ENCODE measurements at places on chromosomes 11 and 22.

DNA sequence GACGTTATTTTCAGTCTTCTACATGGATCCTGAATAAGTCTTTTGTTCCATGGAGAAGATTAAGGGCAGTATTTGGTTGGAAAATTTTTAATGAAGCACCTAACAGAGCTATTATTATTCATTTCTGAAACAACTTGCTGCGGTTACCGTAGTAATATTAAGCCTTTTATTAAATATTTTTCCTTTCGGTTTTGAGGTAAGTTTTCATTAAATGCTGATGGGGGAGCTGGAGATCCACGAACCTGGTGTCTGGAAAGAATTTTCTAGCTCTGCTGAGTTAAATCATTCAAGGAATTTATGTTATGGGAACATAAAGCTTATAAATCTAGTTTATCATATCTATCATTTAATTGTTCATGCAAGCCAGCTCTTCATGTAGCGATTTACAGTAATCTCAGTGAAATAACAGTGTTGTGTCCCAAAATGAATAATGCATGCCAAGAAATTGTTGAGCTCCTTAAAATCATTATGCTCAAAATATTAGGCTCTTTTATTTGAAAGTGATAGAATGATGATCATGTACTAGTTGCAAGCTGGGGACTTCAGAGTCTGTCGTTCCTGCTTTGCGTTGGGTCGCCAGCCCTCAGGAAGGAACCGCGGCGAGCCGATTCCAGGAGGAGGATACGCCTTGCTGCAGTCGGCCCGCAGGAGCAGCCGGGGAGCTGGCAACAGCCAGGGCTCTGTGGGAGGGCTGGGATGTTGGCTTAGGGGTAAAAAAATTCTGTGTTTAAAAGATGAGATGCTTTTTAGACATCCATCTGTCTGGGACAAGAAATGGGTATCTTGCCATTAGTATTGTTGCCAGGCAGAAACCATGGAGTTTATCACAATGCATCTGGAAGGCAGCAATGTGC, 83.1 kb downstream of the TBC1D22A start:
- no peak for ATAC-seq

DNA sequence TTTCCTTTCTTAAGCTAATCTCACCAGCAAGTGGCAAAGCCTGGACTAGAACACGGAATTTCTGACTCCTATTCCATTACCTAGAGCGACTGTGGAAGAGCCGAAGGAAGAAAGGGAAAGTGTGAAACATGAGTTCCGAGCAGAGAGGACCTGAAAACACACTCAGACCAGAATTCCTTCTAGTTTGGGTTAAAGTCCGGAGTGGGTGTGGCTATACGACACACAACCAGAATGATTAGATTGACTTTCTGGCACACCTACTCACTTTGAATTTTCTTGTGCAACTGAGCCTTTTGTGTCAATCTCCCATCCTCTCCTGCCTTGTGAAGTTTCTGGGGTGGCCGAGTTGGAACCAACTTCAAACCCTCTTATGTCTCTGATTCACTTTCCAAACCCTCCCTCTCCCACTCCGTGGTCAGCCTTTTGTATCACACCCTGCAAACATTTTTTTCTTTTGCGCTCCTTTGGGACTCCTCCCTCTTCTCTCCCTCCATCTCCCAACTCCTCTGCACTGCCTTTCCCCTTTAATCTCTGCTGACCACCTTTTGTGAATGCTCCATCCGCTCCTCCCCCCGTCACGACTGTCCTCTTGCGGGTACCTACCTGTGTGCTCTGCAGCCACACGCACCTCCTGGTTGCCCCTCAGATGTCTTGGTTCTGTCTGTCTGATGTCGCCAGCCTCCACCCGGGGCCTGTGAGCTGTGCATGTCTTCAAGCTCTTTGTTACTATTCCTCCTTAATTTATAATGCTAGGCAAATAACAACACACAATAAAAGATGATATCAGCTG, 86.3 kb upstream of the BLID start:
- ATAC-seq: no peak

GRCh38 chr11:119432484-119433357, 9.7 kb upstream of the THY1 start:
- no peak for ATAC-seq

GRCh38 chr11:9625162-9625561, 38.7 kb upstream of the SWAP70 start:
- no peak for ATAC-seq

DNA sequence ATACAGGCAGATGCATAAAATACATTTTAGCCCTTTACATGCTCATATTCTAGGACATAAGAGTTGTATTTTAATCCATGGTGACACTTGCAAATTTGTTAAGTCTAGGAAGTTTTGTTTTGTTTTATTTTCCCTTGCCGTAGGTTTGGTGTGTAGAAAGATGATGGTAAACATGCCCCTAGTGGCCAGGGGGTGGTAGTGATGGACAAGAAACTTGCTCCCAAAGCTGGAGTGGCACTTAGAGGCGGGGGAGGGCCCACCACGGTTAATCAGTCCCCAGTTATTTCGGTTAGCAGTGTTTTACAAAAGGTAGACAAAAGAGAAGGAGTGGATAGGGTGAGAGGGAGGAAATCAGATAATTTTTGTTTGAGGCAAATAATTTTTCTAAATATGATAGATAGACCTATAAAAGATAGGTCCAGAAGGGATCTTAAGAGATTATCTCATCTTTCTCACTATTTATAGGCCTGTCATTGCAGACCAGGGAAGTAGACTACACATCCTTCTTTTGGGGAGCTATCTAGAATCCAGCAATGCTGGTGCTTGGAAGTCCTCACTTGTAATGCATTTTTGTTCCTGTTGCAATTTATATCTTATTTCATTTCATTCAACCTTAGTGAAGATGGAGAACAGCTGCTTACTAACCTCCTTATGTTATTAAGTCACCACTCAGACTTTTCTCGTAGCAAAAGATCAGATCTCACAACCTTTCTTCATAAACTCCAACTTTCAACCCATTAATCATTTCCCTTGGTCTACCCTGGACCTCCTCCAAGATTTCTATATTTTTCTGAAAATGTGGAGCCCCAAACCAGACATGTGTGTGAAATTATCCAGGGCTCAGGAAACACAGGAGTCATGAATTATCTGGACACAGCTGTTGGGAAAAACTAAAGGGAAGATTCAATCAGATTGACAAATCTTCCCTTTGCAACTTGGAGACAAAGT, 5.9 kb upstream of the BDNF start:
- no peak for ATAC-seq

- no peak for ATAC-seq
Measured at GRCh38 chr11:14435717-14436512, 63.7 kb downstream of the COPB1 start.

- no peak for ATAC-seq
Measured at GRCh38 chr11:76075716-76076115, 130.6 kb downstream of the WNT11 start.

- no peak for ATAC-seq
Measured at GRCh38 chr11:21069909-21070308, 400.5 kb downstream of the NELL1 start.

DNA sequence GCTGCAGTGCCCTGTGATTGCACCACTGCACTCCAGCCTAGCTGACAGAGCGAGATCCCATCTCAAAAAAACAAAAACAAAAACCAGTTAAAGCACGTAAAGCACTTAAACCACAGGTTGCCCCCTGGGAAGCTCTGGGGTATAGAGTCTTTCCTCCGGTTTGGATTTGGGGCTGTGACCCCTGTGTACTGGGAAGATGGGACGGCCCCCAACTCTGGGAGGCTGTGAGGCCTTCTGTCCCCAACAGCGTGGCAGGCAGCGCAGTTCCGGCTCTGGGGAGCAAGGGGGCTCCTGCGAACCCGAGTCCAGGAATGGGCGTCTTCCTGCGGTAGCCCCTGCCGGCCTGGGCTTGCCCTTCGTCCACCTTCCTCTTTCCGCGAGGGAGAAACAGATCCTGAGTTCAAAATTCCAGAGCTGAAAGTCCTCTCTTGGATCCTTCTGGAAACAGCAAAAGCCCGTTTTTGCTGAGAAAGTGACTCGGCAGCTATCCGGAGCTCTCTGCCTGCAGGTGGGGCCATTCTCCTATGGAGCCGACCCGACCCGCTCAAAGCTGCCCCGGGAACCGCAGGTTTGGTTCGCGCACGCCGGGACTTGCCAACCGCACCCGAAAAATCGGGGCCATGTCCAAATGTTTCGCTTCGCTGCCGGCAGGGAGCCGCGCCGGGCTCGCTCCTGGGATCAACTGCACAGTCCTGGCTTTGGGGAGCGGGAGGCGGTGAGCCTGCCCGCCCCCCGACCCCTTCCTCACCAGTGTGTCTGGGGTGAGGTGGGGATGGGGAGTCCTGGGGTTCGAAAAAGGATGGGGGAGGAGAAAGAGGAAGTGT, 36.3 kb upstream of the POLA2 start:
- ATAC-seq: peak; percentile 85

- ATAC-seq: no peak
Measured at GRCh38 chr11:134592391-134592990, 180.4 kb upstream of the B3GAT1 start.

DNA sequence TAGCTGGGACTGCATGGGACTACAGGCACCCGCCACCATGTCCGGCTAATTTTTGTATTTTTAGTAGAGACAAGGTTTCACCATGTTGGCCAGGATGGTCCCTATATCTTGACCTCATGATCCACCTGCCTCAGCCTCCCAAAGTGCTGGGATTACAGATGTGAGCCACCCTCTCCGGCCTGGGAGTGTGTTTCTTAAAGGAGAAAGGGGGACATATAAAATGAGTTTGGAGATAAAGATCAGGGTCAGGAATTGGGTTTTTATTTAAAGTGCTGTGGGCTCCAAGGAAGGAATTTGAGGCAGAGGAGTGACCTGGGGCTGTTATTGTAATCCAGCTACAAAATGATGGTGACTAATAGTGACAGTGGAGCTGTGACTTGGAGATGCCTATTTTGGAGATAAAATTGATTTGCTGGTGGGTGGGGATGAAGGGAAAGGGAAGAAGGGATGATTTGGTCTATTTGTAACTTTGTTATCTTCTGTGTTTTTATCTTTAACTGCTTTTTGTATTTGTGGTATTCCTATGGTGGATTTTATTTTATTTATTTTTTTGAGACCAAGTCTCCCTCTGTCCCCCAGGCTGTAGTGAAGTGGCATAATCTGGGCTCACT, 5.0 kb downstream of the CRKL start:
- ATAC-seq: no peak

DNA sequence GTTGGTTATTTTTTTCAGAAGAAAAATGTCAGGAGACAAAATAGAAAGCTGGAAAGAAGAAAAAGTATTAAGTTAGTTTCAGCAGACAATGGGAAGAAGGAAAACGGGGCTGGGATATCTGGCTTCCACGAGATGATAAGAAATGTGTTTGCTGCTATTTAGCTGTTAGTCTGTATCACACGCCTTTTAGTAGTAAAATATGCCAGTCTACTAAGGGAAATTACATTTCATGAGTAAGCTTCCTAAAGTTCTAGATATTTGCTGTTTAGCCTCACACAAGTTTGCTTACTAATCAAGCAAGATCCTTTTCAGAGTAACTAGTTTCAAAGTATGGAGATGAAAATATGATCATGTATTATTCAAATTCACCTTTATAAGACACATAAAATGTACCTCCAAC, 1.5 kb downstream of the OR51B4 start:
- no peak for ATAC-seq

GRCh38 chr11:118620529-118621070, 13.2 kb downstream of the PHLDB1 start:
- no peak for ATAC-seq

DNA sequence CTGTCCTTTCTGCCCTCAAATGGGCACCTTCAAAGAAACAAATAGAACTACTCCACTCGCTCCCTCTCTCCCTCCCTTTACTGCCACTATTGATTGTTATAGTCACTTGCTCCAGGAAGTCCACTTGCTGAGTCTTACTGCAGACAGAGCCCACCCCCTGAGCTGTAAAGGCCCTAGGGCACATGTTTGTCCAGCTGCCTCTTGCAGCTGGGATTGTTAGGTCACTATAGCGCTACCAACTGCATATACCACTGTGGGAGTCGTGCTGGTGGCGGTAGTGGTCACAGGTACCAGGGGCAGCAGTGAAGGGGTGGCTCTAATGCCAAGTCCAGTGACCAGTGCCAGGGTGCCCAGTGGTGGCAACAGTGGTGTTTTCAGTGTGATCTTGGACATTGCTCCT, 4.4 kb upstream of the SREBF2 start:
- ATAC-seq: no peak

DNA sequence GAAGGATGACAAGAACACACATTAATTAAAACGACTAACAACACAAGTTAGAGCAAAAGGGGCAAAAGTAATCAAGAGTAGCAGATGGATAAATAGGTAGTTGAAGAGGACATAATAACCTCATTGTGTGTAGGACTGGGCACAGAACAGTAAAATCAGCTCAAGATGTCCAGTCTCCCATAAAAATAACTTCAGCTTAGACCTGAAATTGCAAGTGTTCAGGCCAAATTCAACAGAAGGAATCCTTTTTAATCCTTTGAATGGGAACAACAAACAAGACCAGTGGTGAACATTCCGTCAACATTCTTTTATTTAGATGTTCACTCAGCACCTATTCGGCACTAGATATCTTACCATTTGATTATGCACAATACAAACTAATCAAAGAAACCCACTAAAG, 4.4 kb downstream of the MTMR2 start:
- ATAC-seq: no peak

DNA sequence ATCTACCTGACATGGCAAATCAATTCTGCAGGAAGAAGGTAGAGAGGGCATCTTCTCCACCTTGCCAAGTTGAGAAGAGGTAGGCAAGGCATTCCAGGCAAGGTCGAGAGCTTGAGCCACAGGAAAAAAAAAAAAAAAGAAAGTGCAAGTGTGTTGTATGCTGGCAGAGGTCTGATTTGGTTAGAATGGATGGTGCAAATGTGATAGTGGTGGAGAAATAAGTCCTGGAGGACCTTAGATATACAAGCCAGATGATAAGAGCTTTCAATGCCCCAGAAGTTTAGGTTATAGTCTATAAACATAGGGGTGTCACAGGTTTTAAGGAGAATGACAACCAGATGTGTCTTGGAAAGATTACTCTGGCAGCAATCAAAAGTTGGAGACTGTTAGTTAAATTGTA, 1.4 kb downstream of the FBXO3 start:
- no peak for ATAC-seq

GRCh38 chr22:39580795-39581194, 10.2 kb downstream of the CACNA1I start:
- no peak for ATAC-seq

DNA sequence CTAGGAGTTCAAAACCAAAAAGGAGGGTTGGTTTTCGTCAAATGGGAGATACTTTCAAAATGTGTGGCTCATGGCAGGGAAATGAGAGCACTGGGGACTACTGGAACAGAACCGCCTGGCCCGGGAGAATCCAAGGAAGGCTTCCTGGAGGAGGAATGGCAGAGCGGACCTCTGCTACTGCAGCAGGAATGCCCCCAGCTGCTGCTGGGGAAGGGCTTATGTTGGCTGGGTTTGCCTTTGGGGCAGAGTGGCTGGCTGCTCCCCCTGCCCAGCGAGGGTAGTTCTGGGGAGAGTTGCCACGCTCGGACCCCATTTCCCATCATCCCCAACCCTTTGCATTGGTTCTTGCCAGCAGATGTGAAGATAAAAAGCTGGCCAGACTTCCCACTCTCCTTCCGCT, 10.6 kb upstream of the APOBEC3A start:
- ATAC-seq: no peak

GRCh38 chr11:133409799-133410198, 122.5 kb downstream of the OPCML start:
- no peak for ATAC-seq

All from activated CD4-positive, CD25-positive, alpha-beta regulatory T cell treated with anti-CD3 and anti-CD28 coated beads, Interleukin-2, amount 50 U/mL, for 24 hours (primary cell).